ENCODE measurements at places on chromosomes 1 and 21.

- no peak for DNase-seq
Observed at GRCh38 chr21:16357994-16358393, 628.2 kb downstream of the USP25 start.

GRCh38 chr1:66119148-66119547, 326.5 kb downstream of the PDE4B start:
- DNase-seq: no peak

DNA sequence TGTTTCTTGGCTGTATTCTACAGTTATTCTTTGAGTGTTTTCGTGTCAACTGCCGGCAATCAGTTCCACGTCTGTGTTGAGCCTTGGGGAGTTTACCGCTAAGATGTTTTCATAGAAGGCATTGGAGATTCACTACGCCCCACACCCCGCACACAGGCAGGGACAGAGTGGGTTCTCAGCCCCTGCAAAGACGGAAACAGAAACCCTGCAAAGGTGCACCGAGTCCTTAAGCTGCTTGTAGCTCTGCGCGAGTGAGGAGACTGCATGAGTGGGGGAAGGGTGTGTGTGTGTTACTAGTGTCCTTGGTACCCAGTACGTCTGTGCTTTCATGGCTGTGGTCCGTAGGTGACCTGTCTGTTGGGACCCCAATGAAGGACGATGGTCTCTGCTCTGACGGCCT, 1.9 kb downstream of the LHX4 start:
- no peak for DNase-seq

DNA sequence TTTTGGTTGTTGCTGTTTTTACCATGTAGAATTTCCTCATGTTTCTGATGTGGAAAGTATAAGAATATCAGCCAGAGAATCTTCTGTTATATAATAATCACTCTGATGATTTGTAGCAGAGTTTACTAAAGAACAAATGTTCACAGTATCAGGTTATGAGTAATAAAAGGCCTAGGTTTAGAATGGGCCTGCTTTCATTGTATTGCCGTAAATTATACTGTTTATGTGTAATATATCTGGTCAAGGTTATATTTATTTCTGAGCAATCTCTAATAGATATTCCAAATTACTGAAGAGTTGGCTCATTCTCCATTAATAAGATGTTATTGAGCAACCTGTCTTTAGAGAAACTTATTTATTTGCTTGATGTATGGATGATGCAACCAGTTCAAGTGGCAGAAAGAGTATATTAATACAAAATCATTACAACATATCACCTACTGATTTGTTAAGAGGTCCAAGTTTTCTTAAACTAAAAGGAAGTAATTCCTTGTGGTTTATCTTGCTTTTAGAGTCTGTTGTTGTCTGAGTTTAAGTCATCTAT, 649.4 kb upstream of the CXADR start:
- DNase-seq: no peak

DNA sequence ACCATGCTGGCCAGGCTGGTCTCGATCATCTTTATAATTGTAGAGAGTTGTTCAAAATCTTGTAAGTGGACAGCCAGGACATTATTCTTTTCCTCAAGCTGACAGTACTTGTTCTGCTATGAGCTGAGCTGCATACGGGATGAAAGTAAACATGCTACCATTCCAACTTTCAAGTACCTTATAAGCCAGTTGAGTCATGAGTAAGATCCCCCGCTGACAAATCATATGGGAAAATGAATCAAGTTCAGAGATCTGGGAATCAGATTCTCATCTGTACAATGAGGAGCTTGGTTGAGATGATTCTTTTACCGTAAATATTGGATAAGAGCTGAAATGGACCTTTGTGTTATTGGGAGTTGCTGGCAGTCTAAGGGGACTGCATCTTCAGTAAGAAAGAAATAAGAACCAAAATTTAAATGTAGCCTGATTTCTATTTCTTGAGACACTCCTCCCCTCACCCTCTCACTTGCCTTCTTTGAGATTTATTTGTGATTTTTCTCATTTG, 62.7 kb downstream of the CENPF start:
- DNase-seq: no peak

- DNase-seq: no peak
Observed at GRCh38 chr1:43005460-43006361, 47.0 kb upstream of the SLC2A1 start.

- DNase-seq: no peak
Observed at GRCh38 chr1:22915816-22916470, 56.7 kb downstream of the LACTBL1 start.

DNA sequence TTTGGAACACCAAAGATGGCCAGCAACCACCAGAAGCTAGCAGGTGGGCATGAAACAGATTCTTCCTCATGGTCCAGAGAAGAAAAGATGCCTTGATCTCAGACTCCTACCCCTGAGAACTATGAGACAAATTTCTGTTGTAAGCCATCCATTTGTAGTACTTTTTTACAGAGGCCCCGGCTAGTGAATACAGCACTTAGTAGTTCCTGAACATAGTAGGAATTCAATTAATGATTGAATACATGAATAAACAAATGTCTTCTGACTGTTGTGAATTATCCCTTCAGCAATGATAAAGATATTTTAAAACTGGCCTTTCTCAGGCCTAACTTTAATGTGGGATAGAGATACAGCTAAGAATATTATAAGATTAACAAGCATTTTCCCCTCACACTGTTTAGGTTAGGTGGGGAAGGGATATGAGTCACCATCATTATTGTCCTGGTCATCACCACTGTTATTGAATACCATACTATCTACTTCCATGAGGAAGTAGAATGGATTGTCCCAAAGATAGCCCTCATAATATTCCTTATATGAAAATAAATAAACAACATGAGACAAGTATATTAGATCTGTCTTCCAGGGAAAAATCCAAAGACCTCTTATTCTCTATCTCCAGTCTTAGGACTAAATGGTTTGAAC, 51.4 kb downstream of the ADCY10 start:
- no peak for DNase-seq

- DNase-seq: no peak
Observed at GRCh38 chr1:184915463-184916090, 58.7 kb downstream of the NIBAN1 start.

DNA sequence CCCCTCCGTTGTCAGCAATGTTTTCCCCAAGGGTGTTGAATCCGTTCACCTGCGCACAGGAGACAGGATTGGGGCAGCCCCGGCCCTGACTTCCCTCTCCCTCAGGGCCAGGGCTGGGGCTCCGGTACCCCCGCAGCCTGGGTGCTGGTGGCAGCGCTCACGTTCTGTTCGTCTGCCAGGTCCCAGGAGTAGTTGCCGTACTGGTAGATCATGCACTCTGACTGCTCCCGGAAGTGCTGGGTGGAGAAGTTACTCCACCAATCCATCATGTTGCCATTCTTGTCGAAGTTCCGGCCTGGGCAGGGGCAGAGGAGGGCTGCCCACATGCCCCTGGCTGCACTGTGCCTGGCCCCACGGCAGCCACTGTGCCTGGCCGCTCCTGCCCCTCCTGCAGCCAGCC, 6.1 kb downstream of the PRXL2B start:
- DNase-seq: no peak

DNA sequence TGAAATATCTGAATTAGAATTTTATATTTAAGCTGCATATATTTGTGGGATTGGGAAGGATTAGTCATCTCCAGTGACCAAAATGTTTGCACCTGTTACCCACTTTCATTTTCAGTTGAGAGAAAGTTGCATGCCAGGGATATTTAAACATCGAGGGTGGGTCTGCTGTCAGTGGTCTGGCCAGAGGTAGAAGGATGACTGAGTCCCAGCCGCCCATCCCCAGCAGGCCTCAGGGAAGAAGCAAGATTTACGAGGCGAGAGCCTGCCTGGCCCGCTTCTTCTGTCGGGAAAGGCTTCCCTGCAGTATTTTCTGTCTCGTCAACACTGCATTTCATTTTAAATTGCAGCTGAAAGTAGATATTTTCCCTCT, 1.4 kb upstream of the MAN1C1 start:
- DNase-seq: no peak

GRCh38 chr1:82343381-82343780, 542.6 kb downstream of the ADGRL2 start:
- DNase-seq: no peak

GRCh38 chr1:56709269-56709880, 64.3 kb downstream of the PRKAA2 start:
- DNase-seq: no peak

- no peak for DNase-seq
Observed at GRCh38 chr1:98763488-98764150, 102.1 kb downstream of the SNX7 start.

DNA sequence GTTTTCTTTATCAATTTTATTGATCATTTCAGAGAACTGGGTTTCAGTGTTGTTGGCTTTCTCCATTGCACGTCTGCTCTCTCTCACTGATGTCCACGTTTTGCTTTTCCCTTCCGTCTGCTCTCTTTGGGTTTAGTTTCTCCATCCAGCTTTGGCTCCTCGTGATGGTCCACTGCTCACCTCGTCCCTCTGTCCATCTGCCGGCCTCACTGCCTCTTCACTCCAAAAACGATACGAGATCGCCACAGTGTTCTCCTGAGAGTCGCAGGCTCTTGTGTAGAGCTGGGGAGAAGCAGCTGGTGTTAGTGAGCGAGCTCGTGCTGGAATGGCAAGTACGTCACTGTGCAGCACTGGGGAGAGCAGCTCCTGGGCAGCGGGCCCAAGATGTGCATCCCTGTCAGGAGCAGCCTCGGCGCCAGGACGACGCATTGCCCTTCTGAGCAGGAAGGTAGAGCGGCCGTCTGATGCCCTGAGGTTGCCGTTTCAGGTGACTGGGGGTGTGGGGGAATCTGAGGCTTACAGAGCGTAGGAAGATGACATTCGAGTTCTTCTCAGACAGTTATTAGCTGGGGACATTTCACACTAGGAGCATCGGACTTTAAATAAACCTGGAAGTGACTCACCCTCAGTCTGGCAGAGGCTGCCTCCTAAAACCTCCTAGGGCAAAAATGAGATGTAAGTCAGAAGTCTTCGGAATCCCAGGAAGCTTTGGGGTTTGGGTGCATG, 31.4 kb upstream of the PCBP3 start:
- DNase-seq: no peak

DNA sequence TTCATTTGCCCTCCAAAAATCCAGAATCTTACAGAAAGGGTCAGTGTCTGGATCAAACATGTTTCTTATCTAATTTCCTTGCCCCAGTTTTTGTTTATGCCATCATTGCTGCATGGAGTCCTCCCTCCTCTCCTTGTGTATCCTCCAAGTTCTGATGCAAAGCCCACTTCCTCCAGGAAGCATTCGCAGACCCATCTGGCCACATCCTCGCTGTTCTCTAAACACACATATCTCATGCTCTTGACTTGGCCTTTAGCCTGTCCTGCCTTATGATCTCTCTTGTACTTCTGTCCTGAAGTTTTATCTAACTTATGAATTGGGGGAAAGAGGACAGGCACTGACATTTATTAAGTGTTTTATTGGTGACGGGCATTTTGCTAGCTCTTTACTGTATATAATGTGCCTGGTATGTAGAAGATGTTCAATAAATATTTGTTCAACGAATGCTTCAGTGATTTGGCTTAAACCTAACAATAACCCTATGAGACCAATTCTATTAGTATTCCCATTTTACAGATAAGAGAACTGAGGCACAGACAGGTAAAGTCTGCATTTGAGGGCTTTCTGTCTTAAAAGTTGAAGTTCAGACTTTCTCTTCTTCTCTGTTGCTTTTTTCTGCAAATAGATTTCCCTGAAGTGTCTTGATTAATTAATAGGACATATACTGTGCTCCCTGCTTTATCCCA, 19.2 kb upstream of the ID3 start:
- no peak for DNase-seq

DNA sequence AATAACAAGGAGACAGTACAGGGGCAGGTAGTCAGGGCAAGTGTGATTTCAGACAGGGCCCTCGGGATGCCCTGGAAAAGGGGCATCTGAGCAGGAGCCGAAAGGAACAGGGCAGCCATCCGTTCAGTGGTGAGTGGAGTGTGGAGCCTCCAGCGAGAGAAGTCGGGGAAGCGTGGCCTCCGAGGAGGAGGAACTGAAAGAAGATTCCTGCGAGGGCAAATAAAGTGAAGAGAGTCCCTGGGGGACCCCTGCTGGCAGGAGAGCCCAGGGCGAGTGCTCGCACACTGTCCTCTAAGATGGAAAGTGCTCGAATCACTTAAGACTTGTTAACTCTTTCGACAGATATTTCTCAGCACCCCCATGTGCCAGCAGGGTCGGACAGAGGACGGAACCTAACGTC, 3.5 kb upstream of the UTS2 start:
- no peak for DNase-seq

DNA sequence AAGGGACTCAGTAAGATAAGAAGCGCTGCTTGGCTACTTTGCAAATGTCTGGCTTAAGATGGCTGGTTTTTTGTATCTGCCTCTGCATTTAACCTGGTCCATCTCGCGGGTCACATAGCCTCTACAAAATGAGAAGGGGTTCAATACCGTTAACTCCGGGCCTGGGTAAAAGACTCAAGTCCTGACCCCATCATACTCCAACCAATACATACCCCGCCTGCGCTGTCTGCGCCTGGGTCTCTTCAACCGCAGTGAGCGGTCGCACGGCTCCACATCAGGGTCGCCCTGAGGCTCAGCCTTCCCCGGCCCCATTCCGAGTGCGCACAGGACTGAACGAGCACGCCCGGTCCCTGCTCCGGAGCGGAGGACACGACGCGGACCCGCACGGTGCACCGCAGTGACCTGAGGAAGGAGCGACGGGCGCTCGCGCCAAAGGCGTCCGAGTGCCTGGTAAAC, 558 bp upstream of the PGD start:
- DNase-seq: no peak

DNA sequence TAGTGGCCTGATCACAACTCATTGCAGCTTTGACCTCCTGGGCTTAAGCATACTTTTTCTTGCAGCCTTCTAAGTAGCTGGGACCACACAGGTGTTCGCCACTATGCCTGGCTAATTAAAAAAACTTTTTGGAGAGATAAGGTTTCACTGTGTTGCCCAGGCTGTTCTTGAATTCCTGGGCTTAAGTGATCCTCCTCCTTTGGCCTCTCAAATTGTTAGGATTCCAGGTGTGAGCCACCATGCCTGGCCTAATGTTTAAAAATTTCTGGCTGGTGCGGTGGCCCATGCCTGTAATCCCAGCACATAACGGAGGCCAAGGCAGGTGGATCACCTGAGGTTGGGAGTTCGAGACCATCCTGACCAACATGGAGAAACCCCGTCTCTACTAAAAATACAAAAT, 24.4 kb downstream of the YTHDF2 start:
- DNase-seq: no peak
